SK-N-DZ (cell line): ENCODE measurements at places on chromosomes 3 and 15.

DNA sequence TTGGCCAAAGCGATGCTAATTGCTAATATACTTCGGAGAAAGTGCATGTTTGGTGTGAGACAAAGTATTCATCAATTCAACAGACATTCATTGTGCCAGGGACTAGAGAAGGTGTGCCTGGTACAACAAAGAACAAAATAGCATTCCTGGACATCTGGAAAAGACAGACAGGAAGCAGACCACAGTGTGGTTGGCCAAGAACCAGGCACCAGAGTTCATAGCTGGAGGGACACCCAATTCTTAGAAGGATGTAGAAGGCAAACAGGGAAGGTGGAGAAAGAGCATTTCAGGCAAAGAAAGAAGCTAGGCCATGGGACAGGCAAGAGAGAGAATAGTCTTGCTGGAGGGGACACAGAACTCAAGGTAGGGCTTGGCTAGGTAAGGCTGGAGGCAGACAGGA is 105.8 kb upstream of the ETV5 start:
- DNase-seq = no peak

GRCh38 chr3:81632659-81633058 is 128.8 kb downstream of the GBE1 start:
- no peak for DNase-seq

GRCh38 chr15:61480295-61480694 is 251.2 kb upstream of the RORA start:
- DNase-seq = no peak

DNA sequence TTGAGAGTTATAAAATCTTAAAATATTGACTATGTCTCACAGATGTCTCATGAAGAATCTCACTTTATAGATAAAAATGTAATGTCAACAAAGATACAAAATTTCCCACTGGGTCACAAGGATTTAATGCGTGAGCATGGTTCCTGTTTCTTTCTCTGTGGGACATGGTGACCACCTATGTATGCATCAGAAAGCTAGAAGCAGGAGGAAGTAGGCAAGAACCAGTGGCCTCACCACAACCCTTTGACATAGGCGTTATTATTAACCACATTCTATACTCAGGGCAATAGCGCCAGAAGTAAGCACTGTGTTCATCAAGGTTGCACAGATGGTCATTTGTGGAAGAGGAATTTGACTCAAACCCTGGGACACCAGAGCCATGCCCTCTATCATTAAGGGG is 11.7 kb upstream of the ADAMTS17 start:
- DNase-seq = no peak

DNA sequence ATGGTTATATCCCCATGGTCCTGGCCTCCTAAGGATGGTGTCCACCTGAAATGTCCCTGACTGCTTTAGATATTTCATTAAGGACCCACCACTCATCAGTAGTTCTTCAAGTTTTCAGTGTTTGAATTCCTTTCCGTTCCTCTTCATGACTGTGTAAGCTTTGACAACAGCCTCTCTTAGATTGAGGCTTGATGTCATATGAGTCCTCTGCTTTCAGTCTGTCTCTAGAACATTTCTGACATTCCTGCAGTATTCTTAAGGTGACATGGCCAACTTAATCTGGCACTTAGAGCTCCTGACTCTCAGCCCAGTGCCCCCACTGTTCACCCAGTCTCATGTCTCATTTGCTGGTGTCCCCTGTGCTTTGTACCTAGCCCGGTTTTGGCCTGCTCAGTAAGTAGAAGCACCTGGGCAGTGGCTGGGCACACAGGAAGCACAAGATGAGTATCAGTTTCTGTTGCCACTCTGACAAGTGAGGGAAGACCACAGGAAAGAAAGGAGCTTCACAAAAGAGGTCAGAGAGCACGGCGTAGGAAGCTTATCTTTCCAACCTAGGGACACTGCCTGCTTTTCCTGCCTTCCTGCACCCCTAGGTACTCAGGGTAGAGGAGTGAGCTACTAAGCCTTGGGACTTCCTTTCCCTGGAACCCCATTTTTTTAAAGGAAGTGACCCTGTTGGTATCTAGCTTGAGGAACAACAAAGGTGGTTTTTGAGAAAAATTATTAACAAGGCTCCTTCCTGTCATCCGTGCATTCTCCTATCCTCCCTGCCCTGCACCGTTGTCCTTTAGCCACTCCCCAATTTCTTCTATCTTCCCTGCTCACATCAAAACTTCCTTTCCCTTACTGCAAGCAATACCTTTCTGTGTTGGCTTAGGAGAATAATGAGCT is 103.1 kb downstream of the KLHL25 start:
- DNase-seq = no peak

DNA sequence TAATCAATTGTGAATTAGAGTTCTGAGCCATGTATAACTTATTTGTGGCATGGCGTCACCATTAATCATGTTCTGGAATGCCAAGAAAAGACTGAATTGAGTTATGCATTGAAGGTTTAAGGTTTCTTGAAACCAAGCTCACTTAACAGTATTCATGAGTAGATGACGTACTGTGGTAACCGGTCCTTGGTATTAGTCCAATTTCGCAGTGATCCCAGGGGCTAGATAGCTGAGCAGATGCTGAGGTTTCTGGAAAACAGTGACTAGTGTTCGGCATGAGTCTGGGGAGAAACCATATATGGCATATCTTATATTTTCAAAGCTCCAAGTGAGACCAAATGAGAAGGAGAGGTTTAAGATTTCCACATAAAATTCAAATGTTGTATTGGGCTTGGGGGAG is 218.3 kb upstream of the LYSMD4 start:
- DNase-seq = no peak

GRCh38 chr3:127172781-127173515 is 20.0 kb upstream of the PRR23E start:
- peak; percentile 99 for DNase-seq

GRCh38 chr3:25686766-25687165 is 22.1 kb upstream of the TOP2B start:
- no peak for DNase-seq
